Naive thymus-derived CD8-positive, alpha-beta T cell (primary cell): ENCODE measurements at places on chromosomes 2 and 18.

GRCh38 chr2:36807223-36807886, 110.8 kb downstream of the VIT start:
- no peak for DNase-seq

DNA sequence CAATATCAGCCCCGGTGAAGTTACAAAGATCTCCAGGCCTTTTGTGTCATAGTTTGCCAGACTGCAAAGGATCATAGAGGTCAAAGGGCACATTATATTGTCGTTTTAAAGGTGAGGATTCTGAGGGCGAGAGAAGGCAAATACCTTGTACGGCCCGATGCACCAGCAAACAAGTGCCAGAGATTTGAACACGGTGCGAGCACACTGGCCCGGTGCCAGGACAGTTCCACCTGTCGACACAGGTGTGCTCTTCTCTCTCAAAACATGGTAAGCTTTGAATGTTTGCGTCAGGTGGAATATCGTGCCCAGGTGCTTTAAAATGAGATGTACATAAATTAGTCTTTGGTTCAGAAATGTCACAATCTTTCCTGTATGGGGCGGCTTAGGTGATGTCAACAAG, 776.1 kb upstream of the ID2 start:
- no peak for DNase-seq

- DNase-seq, result no peak
Observed at GRCh38 chr2:150681120-150681804, 193.8 kb upstream of the RND3 start.

- no peak for DNase-seq
Observed at GRCh38 chr2:128949360-128949759, 630.7 kb upstream of the HS6ST1 start.

DNA sequence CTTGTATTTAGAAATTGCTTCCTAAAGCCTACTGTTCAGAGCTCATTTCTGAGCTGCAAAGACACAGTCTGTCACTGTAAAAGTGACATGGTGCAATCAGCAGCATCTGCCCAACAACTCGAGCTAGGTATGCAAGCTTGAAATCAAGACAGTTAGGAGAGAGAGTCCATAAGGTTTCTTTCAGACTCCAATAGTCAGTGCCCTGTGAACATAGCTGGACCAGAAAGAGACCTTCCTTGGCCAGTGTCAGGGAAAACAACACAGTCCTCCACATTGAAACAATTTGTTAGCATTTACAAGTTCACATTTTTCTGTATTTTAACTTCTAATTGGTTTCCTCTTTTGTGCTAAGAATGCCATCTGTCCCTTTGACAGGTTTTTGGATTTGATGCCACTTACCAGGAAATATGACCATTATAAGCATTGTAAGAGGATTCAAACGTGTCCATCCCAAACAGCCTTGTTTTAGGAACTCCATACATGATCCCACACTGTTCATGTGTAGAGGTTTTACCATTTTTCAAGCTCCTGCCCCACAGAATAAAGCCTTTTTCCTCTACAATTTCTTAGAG, 8.9 kb upstream of the MYCN start:
- no peak for DNase-seq

DNA sequence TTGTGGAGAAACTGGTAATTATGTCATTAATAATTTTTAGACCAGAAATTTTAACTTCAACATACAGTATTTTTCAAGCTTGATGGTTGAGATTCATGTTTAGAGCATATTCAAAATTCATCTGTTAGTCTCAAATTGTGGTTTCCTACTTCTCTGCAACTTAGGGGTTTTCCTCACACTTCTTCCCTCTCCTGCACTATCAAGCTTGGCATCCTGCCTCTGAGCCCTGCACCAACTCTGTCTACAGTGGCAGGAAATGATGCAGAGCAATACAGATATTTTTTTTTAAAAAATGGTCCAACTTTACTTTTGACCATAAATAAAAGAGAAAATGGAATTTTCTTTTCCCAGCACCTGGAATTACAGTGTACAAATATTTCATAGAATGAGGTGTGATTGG, 247.3 kb downstream of the NUP35 start:
- DNase-seq, result no peak

- no peak for DNase-seq
Observed at GRCh38 chr2:190677255-190677654, 28.4 kb downstream of the NAB1 start.

GRCh38 chr2:211437396-211437795, 881.0 kb downstream of the CPS1 start:
- DNase-seq, result no peak

- no peak for DNase-seq
Observed at GRCh38 chr2:45211636-45212035, 202.4 kb upstream of the SIX2 start.

DNA sequence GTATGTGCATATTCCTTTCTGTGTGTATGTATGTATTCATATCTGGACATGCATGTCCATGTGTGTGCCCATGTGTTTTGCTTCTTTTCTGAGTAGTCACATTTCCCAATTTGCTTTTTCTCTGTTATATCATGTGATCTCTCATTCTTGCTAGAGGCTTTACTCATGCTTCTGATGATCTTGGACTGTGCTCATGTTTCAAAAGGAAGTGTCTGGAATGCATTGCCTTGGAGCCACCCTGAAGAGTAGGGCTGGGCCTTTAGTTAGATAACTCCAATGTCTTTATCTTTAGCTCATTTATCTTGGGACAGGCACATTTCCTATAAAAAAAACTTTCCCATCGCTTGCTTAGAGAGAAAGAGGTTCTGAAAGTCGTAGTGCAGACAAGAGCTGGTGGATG, 859.2 kb downstream of the CNTNAP5 start:
- no peak for DNase-seq

DNA sequence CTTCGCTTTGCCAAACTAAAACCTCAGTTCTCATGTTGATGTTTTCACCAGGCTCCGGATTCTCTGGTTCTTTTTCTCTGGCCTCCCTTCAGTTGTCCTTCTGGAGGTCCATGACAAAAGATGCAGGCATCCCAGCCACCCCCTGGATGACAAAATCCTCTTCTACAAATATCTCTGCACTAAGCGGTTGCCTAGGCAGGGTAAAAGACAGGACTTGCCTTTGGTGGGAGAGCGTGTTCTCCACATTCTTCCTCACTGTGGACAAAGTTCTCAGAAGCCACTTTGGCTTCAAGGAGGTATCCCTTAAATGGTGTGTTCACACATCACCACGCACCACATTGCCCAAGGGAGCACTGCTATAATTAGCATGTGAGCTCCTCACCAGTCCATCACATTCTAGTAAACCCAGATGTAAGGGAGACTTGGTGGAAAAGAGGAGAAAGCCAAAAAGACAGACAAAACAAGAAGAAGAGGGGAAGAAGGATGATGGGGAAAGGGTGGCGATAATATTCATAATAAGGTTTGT, 23.6 kb upstream of the MRPL33 start:
- no peak for DNase-seq

DNA sequence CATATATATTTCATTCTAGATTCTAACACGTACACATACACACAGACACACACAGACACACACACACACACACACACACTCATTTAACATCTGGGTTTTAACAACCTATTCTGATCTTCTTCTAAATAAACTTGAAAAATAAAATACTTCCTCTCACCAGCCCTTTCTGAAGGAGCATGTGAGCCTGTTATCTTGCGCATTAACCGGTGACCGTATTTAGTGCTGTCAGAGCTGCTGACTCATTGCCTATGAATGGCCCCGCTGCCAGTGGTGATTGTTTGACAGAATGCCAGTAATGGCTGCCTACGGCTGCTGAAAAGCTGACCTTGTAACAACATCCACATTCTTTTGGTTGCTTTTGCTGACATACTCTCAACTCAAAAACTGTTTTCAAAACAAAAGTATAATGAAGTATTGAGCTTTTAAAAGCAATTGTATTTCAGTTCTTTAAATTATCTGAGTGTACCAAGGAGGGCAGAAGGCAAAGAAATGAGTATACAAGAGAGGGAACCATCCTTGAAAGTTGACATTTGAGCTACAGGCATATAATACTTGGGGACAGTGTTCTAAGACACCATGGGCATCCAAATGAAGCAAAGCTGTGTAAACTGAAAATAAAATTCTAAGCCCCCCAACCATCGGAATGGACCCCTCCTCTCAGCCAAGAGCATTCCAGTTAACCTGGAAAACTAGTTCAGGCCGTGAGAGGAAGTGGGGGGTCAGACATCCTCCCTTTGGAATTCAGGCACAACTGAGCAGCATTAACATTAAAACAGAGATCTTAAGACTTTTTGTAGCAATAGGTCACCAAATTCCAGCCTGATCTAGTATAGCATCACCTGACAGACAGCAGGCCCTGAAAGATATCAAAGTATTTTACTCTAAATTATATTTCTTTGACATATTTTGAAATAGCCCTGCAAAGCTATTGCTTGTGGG, 50.2 kb upstream of the DTNA start:
- DNase-seq, result no peak

DNA sequence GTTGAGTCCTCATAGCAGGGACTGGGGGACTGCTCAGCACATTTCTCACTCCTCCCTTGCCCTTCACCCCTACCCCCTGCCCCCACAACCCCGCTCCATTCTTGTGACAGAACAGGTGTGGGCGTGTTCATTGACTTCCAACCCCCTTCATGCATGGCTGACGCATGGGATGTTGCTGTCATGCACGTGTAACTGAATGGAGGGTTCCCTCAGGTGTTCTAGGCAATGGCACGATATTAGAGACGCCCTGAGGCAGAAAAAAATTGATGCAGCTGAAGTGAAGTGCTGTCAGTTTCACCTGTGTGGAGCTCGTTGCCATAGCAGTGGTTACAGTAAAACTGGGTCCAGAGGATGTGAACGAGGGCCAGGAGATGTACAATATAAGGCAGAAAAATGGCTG, 6.5 kb upstream of the THOC1 start:
- DNase-seq, result no peak

- DNase-seq, result no peak
Observed at GRCh38 chr2:101446869-101447268, 28.0 kb downstream of the RFX8 start.

GRCh38 chr2:46009772-46010171, 287.4 kb upstream of the EPAS1 start:
- DNase-seq, result no peak
